ENCODE measurements at places on chromosomes 6 and 20. TPM values are rescaled to one million over a fixed set of nuclear protein-coding genes. Genes with fewer than 3 reads are reported as not detected.

DNA sequence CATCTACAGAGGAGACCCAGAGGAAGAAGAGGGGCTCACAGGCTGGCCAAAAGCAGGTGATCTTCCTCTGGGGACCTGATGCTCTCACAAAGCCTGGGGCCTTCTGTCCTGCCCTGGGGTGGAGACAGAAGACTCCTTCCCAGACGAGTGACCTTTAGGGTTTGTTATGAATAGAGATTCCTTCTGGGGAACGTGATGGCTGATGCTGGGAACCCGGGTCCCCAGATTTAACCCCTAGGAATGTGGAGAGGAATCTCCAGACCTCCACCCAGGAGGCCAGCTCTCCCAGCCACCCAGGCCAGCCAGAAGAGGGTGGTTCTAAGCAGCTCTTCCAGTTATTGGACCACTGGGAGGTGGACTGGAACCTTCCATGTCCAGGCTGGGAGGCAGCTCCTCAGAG, 16.8 kb upstream of the CCN5 start:
- DNase-seq, result no peak

The ASF1A gene
- 7.2 TPM for polyA plus RNA-seq

DNA sequence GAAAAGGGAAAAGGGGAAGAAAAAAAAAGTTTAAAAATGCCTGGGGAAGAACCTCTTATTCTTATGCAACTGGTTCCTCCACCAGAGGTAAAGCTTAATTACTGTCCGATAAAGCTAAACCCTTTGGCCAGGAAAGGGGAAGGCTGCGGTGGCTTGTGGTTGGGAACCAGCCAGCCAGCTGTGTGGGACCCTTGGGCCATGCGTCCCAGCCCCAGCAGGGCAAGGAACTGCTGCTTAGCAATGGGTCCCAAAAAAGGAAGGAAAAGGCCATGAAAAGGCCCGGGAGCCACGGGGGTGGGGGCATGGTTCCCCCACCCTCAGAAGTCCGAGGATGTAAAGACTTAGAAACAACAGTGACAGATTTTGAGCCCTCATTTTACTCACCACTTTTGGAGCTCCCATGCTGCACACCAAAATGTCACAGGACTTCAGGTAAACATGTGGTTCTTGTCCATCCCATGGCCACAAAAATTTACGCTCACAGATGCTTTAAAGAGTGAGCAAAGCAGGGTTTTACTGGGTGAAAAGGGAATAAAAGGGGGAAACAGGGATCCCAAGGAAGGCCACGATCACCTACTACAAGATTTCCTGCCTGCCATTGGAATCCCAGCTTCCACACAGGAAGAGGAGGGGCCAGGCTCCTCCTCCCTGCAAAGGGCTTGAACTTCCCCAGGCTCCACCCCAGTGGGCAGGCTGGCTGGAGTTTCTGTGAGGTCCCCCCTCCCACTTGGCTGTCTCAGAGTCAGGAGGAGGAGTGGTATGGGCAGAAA, 1234.7 kb upstream of the GJE1 start:
- no peak for DNase-seq

The ARHGAP18 gene
- 5.0 TPM for polyA plus RNA-seq

The ADIG gene
- not detected for polyA plus RNA-seq

- peak; percentile 37 for DNase-seq
These were observed 19.1 kb upstream of the CHMP4B start for GRCh38 chr20:33791959-33792597.

The MCCD1 gene
- not detected for polyA plus RNA-seq

The MICA gene
- 67.7 TPM for polyA plus RNA-seq

GRCh38 chr20:52104546-52105441, 86.8 kb downstream of the ZFP64 start:
- DNase-seq, result peak; percentile 26

The CSE1L gene
- 34.3 TPM for polyA plus RNA-seq

The PDYN gene
- not detected for polyA plus RNA-seq

- peak; percentile 63 for DNase-seq
These were observed 587.2 kb downstream of the EPM2A start for GRCh38 chr6:145147981-145148749.

The TTK gene
- 7.5 TPM for polyA plus RNA-seq

GRCh38 chr20:11076434-11077105, 402.8 kb upstream of the JAG1 start:
- DNase-seq, result no peak

DNA sequence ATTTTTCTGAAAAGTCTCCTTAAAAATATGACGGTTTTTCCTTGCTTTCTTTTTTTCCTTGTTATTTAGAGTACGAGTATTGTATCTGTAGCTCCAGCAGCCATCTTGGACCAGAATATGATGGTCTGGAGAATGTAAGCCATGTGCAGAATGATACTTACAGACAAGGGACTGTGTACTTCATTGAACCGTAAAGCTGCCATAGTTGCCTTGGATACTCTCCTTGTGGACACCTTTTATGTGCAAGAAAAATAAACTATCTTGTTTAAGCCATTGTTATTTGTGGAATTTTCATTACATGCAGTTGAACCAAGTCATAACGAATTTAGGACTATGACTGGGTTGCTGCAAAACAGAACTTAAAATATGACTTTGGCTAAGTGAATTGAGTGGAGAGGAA, 485.8 kb upstream of the CITED2 start:
- DNase-seq, result no peak

DNA sequence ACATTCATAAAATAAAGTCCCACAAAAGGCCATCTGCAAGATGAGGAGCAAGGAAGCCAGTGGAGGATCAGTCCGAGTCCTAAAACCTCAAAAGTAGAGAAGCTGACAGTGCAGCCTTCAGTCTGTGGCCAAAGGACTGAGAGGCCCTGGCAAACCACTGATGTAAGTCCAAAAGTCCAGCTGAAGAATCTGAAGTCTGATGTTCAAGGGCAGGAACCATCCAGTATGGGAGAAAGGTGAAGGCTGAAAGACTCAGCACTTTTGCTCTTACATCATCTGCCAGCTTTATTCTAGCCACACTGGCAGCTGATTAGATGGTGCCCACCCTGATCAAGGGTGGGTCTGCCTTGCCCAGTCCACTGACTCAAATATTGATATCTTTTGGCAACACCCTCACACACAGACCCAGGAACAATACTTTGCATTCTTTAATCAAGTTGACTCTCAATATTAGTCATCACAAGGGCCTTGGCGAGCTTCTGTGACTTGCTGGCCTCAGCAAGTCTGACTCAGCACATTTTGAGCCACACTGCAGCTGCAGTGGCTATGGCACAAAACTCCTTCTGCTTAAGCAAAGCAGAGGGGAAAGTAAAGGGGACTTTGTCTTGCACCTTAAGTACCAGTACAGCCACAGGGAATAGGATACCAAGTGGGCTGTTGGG, 1370.3 kb upstream of the CITED2 start:
- DNase-seq, result peak; percentile 69

The FAM217A gene
- not detected for polyA plus RNA-seq

GRCh38 chr6:32886681-32887383, 32.8 kb downstream of the PSMB9 start:
- DNase-seq, result peak; percentile 89

- DNase-seq, result peak; percentile 45
These were observed 58.7 kb downstream of the BCKDHB start for GRCh38 chr6:80165143-80165542.

All from IMR-90 (cell line).